ENCODE measurements at places on chromosomes 4 and X.

GRCh38 chr4:157572284-157572683 lies 351.8 kb downstream of the GRIA2 start:
- DNase-seq, result no peak

- peak; percentile 48 for DNase-seq
Measured at GRCh38 chr4:176376032-176376614, 56.4 kb downstream of the SPCS3 start.

DNA sequence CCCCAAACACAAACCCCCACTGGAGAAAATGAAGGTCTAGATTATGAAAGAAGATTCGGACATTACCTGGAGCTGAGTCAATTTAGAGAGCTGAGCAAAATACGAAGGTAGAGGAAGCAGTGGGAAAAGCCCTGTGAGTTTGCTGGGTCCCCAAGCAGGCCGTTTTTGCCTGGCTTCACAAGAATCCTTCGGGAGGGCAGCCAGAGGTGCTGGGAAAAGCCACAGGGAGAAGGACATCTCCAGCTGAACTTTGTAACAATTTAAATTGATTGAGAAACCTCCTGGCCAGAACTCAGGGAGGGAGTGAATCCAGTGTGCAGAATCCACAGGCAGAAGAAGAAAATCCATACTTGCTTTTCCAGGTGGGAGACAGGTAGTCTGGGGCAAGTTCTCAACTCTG lies 319.1 kb upstream of the CT83 start:
- no peak for DNase-seq

DNA sequence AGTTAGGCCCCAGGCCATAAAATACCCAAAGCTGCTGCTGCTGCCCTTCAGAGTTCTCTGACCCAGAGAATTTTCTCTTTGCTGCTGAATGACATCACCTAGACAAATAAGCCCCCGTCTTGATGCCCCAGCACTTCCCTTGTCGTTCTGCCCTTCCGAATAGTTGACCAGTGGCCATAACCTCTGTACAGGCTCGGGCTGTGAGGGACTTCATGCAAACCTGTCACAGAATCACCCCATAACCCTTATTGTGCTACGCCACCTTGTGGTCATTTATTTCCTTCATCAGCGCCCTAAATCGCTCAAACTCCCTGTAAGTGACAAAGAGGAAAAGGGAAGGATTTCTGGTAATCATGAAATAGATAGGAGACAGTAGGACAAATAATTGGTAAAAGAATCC lies 18.8 kb downstream of the SPACA5 start:
- DNase-seq, result peak; percentile 63

GRCh38 chr4:20017777-20018115 lies 234.0 kb upstream of the SLIT2 start:
- peak; percentile 19 for DNase-seq

GRCh38 chr4:185426960-185427688 lies 1.4 kb upstream of the UFSP2 start:
- no peak for DNase-seq

DNA sequence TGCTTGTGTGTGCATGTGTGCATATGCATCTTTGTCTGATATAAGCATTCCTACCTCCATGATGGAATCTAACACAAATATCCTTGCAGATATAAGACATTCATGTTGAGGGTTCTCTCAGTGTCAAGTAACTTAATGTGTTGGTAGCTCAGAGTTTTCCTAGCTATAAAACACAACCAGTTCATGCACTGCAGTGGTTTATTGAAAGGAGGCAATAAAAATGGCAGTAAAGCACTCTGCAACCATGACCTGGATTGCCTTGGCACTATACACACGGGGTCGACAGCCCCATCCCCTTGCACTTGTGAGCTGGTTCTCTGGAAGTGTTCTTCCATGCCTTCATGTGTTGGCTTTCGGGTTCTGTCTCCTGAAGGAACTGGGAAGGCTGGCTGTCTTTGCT lies 38.9 kb downstream of the GPC4 start:
- DNase-seq, result no peak

DNA sequence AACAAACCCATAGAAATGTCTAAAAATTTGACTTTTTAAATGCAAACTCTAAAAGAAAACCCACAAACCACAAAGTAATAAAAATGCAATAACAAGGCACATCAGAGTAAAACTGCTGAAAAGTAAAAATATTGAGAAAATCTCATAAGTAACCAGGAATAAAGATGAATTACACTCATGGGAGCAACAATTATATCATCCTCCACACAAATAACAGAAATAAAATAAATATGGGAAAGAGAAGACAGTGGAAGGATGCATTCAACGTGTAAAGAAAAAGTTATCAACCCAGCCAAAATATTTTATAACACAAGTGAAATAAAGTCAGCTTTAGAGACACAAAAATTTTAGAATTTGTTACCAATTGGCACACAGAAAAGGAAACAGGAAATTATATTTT lies 1420.2 kb downstream of the PCDH18 start:
- no peak for DNase-seq

DNA sequence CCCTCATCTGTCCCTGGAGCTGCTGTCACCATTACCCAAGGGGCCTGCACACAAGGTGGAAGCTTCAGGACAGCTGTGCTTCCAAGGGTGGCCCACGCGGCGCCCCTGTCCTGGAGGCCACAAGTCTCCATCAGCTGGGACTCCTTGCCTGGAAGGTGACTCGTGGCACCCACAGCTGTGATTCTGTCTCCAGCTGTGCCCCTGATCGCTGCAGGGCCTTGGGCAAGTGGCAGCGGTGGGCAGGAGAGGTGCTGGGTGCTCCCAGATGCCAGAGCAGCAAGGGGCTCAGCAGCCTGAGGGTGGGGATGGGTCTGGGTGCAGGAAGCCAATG lies 9.0 kb upstream of the DUSP9 start:
- no peak for DNase-seq

DNA sequence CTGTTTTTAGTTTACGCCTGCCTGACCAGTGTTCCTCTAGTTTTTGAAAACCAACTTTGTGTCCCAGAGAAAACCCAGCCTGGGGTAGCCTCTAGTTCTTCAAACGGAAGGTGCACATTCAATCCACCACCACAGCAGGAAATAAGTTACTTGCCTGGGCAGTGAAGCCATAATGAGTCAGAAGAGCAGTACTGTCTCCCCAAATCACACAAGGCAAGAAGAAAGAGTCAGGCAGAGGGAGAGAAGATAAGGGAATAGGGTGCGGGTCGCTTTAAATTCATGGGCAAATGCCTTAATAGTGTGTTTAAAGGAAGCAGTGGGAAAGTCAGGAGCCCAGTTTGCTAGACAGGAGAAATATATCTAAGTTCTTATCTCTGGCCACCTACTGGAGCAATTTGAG lies 333.8 kb upstream of the GRIA3 start:
- no peak for DNase-seq

- DNase-seq, result no peak
Measured at GRCh38 chrX:139025816-139026215, 314.3 kb upstream of the FGF13 start.

GRCh38 chr4:170391066-170391740 lies 301.4 kb upstream of the AADAT start:
- DNase-seq, result no peak

GRCh38 chr4:168076989-168077725 lies 15.2 kb upstream of the ANXA10 start:
- DNase-seq, result peak; percentile 81

- DNase-seq, result no peak
Measured at GRCh38 chr4:40699648-40700047, 50.1 kb upstream of the NSUN7 start.

DNA sequence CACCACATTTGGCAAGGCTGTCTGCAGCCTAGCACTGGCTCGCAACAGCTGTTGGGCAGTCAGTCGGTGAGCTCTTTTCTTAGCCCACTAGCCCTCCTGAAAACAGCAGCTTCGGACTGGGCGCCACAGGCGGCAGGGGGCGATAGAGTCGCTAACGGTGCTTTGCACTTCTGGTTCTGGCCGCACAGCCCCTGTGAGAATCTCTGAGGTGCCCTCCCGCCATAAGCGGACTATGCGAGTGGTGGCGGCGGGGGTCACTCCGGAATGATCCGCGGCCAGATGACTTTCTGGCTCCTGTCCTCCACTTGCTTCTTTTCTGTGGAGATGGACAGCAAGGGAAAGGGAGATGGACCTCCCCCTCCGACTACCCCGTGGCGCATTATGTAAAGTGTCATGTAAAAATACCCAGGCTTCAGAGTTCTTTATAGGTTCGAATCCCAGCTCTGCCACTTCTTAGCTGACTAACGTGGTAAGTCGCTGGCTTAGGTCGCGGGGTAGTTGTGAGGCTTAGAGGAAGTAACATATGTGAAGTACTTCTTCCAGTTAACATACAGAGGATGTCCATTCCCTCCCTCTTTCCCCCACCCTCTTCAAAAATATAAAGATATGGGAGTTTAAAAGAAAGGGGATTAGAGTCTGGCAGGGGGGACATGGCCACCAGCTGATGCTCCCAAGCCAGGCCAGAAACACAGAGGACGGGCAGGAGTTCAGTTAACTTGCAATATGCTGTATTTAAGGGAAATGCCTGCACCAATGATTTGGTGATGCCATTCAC lies 11.0 kb downstream of the ARHGAP36 start:
- DNase-seq, result peak; percentile 6

GRCh38 chr4:145183023-145183422 lies 2.6 kb upstream of the OTUD4 start:
- DNase-seq, result no peak

- DNase-seq, result no peak
Measured at GRCh38 chr4:147815741-147816140, 83.9 kb downstream of the ARHGAP10 start.

DNA sequence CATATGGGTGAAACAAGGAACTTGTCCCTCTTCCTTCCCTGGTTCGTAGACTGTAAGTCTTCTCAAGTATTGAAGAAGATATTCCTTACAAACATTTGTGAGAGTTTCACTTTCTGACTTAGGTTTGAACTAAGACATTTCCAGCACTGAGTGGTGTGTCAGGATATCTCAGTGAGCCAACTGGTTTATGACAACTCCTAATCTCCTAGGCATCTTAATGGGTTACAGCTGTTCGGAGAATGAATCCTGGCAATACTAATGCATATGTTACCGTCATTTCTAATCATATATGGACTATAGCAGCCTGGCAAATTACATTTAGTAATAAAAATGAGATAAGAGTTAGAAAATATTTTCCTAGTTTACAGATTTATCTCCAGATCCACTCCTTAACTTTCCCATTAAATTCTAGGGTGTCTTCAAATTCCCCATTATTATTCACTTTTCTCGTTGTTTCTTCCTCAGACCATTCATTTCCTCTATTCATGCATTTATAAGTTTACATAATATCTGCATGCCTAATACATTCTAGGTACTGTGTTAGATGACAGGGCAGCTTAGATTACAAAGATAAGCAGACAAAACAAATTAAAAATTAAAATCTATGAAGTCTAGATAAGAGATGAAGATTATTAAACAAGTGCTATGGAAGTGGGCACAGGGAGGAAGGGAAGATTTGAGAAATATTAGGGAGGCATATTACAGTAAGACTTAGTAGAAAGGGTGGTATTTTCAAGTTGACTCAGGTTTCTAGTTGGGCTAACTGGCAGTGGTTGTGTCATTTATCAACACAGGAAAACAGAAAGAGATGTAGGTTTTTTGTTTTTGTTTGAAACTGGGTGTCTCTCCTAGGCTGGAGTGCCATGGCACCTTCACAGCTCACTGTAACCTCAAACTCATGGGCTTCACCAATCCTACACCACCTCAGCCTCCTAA lies 173.9 kb downstream of the WDFY3 start:
- DNase-seq, result no peak
